ENCODE measurements at places on chromosomes 12 and 14. TPM values are rescaled to one million over a fixed set of nuclear protein-coding genes. Genes with fewer than 3 reads are reported as not detected.

GRCh38 chr12:42473561-42473960 lies 116.0 kb downstream of the PRICKLE1 start:
- peaks cover 76% of the 10 kb centered on the region for H3K4me1 ChIP-seq
- peak overlapping the region; percentile 35 for H3K27ac ChIP-seq
- H3K4me3 ChIP-seq: no peak overlapping the region

- no peak for DNase-seq
- H3K27me3 ChIP-seq: no peaks in the 10 kb centered on the region
- H3K4me1 ChIP-seq: no peaks in the 10 kb centered on the region
- no peaks in the 10 kb centered on the region for H3K36me3 ChIP-seq
- no peak overlapping the region for H3K27ac ChIP-seq
- no peak overlapping the region for H3K4me3 ChIP-seq
Observed at GRCh38 chr12:87933991-87934390, 95.2 kb downstream of the C12orf50 start.

GRCh38 chr12:22709292-22709691 lies 84.3 kb downstream of the ETNK1 start:
- DNase-seq: no peak
- H3K4me1 ChIP-seq: peaks cover 2% of the 10 kb centered on the region
- no peaks in the 10 kb centered on the region for H3K36me3 ChIP-seq
- no peak overlapping the region for H3K27ac ChIP-seq

DNA sequence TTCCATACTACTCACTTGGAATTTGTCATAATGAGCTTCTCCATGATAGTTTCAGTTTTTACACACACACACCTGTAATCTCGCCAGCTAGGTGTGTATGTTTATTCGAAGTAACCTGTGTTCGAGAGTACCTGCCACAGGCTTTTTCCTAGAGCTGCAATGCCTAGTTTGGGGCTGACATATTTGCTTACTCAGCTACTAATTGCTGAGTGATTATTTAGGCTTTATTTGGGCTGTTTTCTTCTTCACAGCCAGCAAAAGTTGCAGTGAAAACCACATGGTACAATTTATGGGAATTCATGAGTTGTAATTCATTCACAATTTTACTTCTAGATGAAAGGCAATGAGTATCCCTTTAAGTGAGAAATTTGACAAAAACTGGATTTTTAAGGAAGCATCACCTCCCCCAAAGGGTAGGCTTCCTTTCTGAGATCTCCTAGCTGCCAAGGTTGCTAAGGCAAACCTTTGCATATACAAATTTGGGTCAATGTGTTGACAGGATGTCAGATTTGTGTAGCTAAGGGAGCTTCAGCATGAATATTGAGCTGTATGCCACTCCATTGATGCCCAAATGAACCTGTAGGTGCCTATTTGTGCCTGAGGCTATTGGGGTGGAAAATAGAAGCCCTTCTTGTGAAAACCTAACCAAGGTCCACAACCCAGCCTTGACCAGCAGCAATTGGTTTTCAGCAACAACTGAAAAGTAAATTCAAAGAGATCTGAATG lies 108.7 kb upstream of the OTX2 start:
- no peaks in the 10 kb centered on the region for H3K36me3 ChIP-seq
- H3K4me1 ChIP-seq: no peaks in the 10 kb centered on the region
- no peak overlapping the region for H3K4me3 ChIP-seq
- H3K27ac ChIP-seq: no peak overlapping the region
- no peaks in the 10 kb centered on the region for H3K27me3 ChIP-seq
- no peak for DNase-seq

- no peak overlapping the region for H3K4me3 ChIP-seq
- H3K27me3 ChIP-seq: no peaks in the 10 kb centered on the region
- no peak overlapping the region for H3K27ac ChIP-seq
- no peak for DNase-seq
- H3K4me1 ChIP-seq: peaks cover 5% of the 10 kb centered on the region
Observed at GRCh38 chr12:93173178-93173957, 204.4 kb upstream of the NUDT4 start.

DNA sequence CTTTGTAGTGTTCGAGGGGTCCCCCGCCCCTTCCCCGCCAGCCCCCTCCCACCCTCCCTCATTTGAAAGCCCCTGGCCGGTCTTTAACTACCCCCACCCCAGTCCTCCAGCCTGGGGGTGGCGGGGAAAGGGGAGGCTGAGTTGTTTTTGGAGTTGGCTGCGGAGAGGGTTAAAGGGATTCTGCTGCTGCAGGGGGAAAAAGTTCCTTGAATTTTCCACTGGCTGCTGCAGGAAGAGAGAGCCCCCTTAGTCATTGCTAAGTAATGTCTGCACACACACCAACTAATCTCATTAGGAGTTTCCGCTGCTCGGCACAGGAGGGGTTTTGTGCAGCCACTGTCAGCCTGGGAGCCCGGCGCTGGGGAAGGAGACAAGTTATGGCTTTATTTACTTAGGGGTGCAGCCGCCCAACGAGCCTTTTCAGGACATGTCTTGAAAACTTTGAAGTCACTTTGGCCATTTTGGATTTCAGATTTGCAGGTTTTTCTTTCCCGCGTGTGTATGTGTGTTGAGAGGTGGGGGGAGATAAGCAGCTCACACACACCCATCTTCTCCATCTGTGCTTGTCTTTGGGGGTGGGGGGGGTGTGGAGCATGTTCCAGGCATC lies 1.8 kb downstream of the ELK3 start:
- no peak for DNase-seq
- peak overlapping the region; percentile 97 for H3K4me3 ChIP-seq
- peak overlapping the region; percentile 98 for H3K27ac ChIP-seq

DNA sequence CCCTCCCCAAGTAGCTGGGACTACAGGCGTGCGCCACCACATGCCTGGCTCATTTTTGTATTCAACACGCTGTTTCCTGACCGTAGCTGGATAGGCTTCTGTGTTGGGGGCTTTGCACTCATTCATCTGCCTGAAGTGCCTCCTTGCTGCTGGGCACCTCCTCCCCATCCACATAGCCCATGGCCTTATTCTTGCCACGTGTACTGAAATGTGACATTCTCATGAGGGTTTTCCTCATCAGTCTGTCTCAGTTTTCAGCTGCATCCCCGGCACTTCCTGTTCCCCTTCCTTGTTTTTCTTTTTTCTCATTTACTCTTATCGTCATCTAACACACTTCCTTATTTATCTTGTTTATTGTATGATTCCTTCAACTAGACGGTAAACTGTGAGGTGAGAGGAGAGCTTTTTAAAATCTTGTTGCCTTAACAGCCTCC lies 36.6 kb downstream of the RCOR1 start:
- H3K4me3 ChIP-seq: peak overlapping the region; percentile 15
- peaks cover 7% of the 10 kb centered on the region for H3K36me3 ChIP-seq
- H3K27me3 ChIP-seq: no peaks in the 10 kb centered on the region
- no peak for DNase-seq
- H3K4me1 ChIP-seq: peaks cover 57% of the 10 kb centered on the region

DNA sequence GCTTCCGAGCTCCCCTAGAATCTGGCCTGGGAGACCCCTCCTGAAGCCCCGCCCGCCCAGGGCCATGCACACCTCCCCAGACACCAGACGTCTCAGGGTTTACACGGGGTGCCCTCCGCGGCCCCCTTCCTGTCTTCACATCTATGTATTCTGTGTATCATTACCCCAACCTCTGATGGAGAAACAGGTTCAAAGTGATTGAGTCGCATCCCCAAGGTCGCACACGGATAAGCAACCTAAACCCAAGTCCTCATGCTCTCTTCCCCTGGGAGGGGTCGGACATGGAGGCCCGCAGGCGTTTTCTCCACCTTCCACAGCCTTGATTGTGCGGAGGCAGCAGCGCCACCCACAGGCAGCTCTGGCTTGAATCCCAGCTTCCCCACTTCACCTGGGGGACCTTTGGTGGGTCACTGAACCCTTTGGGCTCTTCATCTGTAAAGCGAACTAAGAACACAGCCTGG lies 237.3 kb downstream of the BCL11B start:
- no peaks in the 10 kb centered on the region for H3K36me3 ChIP-seq
- H3K27me3 ChIP-seq: no peaks in the 10 kb centered on the region
- no peak overlapping the region for H3K4me3 ChIP-seq

DNA sequence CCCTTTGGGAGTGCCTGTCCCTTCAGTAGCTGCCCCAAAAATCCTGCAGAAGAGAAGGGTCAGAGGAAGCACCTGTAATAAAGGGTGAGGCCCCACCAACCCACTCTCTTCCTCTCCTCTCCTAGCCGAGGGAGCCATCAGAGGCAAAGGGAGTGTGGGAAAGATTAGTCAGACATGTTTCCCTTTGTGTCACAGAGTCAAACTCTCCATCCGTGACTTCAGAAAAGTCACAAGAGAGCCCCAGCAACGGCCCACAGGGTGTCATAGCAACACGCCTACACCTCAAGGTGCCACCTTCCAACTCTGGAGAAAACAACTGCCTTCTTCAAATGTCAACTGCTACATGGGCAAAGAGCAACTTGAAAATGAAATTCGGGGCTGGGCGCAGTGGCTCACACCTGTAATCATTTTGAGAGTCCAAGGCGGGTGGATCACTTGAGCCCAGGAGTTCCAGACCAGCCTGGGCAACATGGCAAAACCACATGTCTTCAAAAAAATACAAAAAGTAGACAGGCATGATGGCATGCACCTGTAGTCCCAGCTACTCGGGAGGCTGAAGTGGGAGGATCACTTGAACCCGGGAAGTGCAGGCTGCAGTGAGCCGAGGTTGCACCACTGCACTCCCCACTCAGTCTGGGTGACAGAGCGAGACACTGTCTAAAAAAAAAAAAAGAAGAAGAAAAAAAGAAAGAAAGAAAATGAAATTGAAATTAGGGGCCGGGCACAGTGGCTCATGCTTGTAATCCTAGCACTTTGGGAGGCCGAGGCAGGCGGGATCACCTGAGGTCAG lies 17.7 kb upstream of the CD27 start:
- H3K27me3 ChIP-seq: peaks cover 5% of the 10 kb centered on the region
- no peaks in the 10 kb centered on the region for H3K36me3 ChIP-seq
- peak overlapping the region; percentile 86 for H3K4me3 ChIP-seq
- peaks cover 51% of the 10 kb centered on the region for H3K4me1 ChIP-seq
- DNase-seq: peak; percentile 89

The NTS gene
- not detected for polyA plus RNA-seq

The C12orf75 gene
- polyA plus RNA-seq: 33.6 TPM

The CLEC14A gene
- not detected for polyA plus RNA-seq

The ISM2 gene
- polyA plus RNA-seq: not detected

The INHBE gene
- not detected for polyA plus RNA-seq

Data from naive B cell (primary cell).